ENCODE measurements at places on chromosomes 6 and 20. TPM values are rescaled to one million over a fixed set of nuclear protein-coding genes. Genes with fewer than 3 reads are reported as not detected.

DNA sequence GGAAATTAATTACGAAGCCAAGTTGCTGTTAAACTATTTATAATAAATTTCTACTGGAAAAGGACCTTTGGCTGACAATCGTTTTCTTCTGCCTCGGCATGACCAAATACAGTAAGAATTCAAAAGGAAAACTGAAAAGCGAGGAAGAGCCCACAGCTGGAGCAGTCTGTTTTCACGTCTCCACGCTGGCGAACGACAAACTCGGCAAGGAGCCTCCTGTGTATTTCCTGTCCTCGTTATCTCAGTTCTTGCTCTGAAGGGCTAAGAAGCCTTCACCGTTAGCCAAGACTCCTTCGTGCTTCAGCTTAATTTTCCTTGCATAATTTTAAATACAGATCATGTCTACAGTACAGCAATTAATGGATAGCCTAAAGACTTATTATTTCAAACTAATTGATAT lies 214.3 kb upstream of the PLCB4 start:
- H3K27me3 ChIP-seq = no peaks in the 10 kb centered on the region
- no peaks in the 10 kb centered on the region for H3K36me3 ChIP-seq
- no peak overlapping the region for H3K4me3 ChIP-seq
- DNase-seq = no peak
- no peaks in the 10 kb centered on the region for H3K4me1 ChIP-seq
- H3K27ac ChIP-seq = no peak overlapping the region

- peaks cover 75% of the 10 kb centered on the region for H3K4me1 ChIP-seq
- no peaks in the 10 kb centered on the region for H3K27me3 ChIP-seq
- DNase-seq = no peak
- H3K36me3 ChIP-seq = peaks cover 42% of the 10 kb centered on the region
- H3K4me3 ChIP-seq = no peak overlapping the region
- H3K27ac ChIP-seq = peak overlapping the region; percentile 48
Measured at GRCh38 chr6:111776236-111777221, 96.7 kb downstream of the FYN start.

- H3K27ac ChIP-seq = no peak overlapping the region
- no peaks in the 10 kb centered on the region for H3K4me1 ChIP-seq
- H3K36me3 ChIP-seq = peaks cover 15% of the 10 kb centered on the region
- H3K4me3 ChIP-seq = no peak overlapping the region
- peak; percentile 13 for DNase-seq
- no peaks in the 10 kb centered on the region for H3K27me3 ChIP-seq
Measured at GRCh38 chr6:116229287-116229913, 24.5 kb downstream of the TSPYL4 start.

DNA sequence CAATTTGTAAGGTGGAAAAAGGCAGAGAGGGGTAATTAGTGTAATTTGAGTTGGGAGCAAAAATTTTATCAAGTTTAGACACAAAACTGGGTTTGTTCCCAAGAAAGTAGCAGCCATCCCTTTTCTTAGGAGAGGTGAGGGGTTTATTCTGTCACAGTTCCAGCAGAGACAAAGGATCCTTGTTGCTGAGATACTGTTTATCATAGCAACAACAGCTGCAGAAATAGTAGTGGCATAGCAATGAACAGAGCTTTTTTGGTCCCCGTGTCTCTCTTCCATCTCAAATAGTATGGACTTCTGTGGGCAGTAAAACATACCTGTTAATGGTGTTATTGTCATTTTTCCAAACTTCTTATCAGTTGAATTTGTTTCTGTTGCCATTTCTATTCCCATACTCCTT lies 23.9 kb downstream of the ZKSCAN8 start:
- no peak overlapping the region for H3K4me3 ChIP-seq
- H3K27ac ChIP-seq = no peak overlapping the region
- H3K36me3 ChIP-seq = no peaks in the 10 kb centered on the region
- H3K4me1 ChIP-seq = peaks cover 7% of the 10 kb centered on the region
- no peaks in the 10 kb centered on the region for H3K27me3 ChIP-seq

DNA sequence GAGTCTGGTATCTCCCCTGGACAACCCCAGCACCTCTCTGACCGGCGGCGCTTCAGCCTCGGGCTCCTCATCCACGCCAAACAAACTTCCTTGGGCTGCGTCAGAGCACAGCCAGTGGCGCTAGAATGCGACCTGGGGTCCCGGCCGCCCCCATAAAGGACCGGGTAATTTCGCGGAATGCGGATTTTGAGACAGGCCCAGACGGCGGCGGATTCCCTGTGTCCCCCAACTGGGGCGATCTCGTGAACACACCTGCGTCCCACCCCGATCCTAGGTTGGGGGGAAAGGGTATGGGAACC lies 1.6 kb downstream of the FOXP4 start:
- no peak overlapping the region for H3K27ac ChIP-seq
- DNase-seq = no peak
- H3K27me3 ChIP-seq = peaks cover 24% of the 10 kb centered on the region
- peak overlapping the region; percentile 69 for H3K4me3 ChIP-seq

DNA sequence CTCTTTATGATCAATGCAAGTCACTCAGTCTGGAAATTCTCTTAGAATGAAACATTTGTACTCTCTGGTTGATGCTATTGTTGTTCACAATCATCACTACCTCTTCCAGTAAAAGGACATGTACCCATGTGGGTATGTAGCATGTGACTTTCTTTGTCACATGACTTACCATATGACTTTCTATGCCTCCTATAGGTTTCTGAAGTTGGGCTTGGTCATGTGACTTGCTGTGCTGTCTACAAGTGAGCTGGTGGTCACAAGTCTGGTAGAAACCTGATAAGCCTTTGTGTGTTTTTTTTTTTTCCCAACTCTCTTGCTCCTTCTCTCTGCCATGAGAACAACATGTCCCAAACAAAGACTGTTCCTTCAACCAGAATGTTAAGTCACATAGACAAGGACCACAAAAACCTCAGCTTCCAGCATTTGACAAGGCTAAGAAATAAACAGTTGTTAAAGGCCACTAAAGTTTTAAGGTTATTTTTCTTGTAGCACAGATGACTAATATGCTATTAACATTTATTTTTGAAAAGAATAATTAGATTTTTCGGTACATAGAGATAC lies 379.2 kb upstream of the SLC35B3 start:
- no peaks in the 10 kb centered on the region for H3K36me3 ChIP-seq
- no peak overlapping the region for H3K27ac ChIP-seq
- no peaks in the 10 kb centered on the region for H3K27me3 ChIP-seq
- no peak overlapping the region for H3K4me3 ChIP-seq
- no peaks in the 10 kb centered on the region for H3K4me1 ChIP-seq
- DNase-seq = no peak

GRCh38 chr6:80197474-80197873 lies 91.0 kb downstream of the BCKDHB start:
- no peak overlapping the region for H3K4me3 ChIP-seq
- H3K27me3 ChIP-seq = no peaks in the 10 kb centered on the region
- no peaks in the 10 kb centered on the region for H3K4me1 ChIP-seq
- H3K36me3 ChIP-seq = no peaks in the 10 kb centered on the region
- DNase-seq = no peak

DNA sequence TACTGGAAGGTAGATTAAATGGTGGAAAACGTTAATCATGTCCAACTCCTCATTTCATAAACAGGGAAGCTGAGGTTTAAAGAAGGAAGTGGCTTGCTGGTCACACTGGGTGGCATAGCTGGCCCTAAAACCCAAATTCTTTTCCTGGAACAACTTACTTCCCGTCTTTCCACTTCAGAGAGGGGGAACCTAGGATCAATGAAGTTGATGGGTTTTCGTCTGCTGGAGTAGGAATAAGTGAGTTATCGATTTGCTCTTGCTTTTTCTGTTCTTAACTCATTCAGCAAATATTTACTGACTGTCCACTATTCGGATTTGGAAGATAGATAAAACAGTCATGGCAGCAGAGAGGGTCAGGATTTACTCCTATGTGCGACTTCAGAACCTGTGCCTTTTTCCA lies 1.2 kb upstream of the SYS1 start:
- H3K4me3 ChIP-seq = no peak overlapping the region
- H3K27ac ChIP-seq = no peak overlapping the region
- peaks cover 55% of the 10 kb centered on the region for H3K4me1 ChIP-seq

DNA sequence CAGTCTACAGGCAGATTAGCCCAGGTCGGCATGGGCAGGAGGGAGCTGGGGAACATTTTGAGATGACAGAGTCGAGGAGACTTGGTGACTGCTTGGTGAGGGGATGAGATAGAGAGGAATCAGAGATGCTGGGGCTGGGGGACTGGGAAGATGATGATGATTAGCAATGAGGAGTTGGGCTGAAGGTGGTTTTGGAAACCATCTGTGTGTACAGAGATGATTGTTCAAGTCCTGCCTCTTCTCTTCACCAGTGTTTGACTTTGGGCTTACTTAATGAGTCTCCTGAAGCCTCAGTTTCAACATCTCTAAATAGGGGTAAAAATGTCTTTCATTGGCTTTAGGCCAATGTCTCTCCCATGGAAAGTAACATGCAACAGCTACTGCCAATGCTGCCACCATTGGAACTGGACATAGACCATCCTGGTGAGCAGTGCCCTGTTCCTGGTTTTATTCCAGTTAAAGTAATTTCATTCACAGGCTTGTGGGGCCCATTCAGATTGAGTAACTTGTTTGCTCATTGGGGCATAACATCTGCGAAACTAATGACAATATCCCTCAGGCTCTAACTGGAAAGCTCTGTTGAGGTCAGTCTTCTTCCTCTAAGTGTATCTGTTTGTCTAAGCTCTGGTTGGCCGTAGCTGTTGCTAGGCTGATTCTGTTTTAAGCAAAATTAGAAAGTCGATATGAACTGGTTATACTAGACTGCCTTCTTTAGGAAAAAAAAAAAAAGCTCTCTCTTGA lies 99.1 kb downstream of the ARMC2 start:
- H3K4me1 ChIP-seq = peaks cover 26% of the 10 kb centered on the region
- H3K27ac ChIP-seq = no peak overlapping the region
- no peaks in the 10 kb centered on the region for H3K27me3 ChIP-seq
- H3K4me3 ChIP-seq = no peak overlapping the region
- H3K36me3 ChIP-seq = no peaks in the 10 kb centered on the region

- H3K4me1 ChIP-seq = no peaks in the 10 kb centered on the region
- H3K27ac ChIP-seq = no peak overlapping the region
- peaks cover 51% of the 10 kb centered on the region for H3K27me3 ChIP-seq
- no peak for DNase-seq
- H3K4me3 ChIP-seq = no peak overlapping the region
- no peaks in the 10 kb centered on the region for H3K36me3 ChIP-seq
Measured at GRCh38 chr20:64160118-64160517, 4.1 kb upstream of the MYT1 start.

DNA sequence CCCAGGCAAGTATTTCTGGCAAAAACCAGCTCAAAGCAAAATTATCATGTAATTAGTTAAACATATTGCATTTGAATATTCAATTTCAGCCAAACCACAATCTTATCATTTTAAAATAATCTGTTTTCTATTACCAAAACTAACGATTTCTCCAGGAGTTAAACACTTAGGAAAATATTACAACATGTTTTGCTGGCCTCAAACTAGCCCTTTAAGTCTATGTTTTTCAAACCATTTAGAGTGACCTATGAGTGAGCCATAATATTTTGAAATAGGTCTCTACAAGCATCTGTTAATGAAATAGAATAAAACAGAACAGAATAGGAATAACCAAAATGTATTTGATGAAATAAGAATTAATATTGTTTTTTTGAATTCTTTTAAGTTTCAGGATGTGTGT lies 370.9 kb downstream of the COL12A1 start:
- H3K27ac ChIP-seq = no peak overlapping the region
- no peak overlapping the region for H3K4me3 ChIP-seq
- H3K36me3 ChIP-seq = no peaks in the 10 kb centered on the region
- H3K4me1 ChIP-seq = no peaks in the 10 kb centered on the region
- no peak for DNase-seq

Gene EFCAB8
- total RNA-seq = 0.81 TPM

Data from CD4-positive, alpha-beta T cell (primary cell).